ENCODE measurements at places on chromosomes 2 and 18.

DNA sequence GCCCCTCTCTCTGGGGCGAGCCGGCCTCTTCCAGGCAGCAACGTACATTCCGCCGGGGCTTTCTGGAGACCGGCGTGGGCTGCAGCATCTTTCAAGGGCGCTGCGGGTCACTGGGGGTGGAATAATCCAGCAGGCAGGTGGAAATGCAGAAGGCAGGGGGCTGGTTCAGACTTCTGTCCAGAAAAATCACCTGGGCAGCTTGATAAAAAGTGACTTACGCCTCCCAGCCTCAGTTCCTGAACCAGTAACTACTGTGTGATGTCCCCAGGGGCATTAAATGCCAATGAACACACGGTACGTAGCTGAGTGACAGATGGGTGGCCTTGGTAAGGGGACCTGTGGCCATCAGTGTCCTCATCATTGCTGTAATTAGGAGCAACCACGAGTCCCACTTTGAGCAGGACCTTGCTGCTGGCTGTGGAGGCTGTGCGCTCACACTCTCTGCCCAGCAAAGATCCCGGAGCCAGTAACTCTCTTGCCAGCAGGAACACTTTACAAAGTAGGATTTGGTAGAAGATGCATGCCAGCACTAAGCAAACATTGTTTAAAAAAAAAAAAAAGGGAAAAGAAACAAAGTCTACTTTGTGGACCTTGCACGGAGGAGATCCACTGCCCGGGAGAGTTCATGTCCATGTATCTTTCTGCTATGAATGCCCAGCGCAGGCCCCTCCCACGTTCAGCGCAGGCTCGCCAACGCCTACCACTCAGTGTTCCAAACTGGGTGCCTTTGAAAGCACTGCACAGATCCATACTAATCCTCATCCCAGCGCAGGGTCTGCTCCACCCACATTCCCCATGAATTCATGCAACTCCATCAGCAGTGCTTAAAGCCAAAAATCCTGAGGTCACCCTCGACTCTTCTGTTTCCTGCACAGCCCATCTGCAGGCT is 177.3 kb downstream of the HDAC4 start:
- H3K36me3 ChIP-seq, result no peaks in the 10 kb centered on the region
- no peak overlapping the region for H3K4me3 ChIP-seq
- H3K4me1 ChIP-seq, result no peaks in the 10 kb centered on the region
- no peak for DNase-seq
- H3K27ac ChIP-seq, result no peak overlapping the region
- H3K27me3 ChIP-seq, result no peaks in the 10 kb centered on the region

DNA sequence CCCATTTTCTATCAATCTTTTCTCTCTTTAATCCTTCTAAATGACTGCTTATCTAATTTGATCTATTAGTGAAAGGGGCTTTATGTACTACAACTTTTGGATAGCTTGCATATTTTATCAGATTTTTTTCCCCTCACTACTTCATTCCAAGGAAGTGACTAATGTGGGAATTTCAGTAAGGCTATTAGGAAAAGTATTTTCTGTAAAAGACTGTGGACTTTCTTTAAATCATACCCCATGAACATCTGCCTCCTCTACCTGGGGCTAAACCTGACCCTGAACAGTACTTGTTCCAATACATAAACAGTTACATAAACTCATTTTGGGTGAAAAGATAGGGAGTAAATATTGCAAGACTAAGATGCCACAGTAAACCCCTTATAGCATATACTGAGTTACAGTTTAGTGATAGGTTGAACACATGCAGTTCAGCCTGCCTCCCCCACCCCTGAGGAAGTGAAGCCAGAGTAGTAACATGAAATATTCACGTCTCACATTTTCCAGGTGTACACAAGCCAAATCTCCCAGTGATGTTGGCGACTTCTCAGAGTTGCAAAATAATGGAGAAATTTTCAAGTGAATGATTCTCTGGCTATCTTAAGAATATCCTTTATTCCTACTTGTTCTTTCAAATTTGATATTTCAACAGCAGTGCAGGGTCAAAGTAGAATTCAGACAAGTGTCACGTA is 590.9 kb upstream of the ZEB2 start:
- H3K27me3 ChIP-seq, result no peaks in the 10 kb centered on the region
- H3K36me3 ChIP-seq, result no peaks in the 10 kb centered on the region
- no peaks in the 10 kb centered on the region for H3K4me1 ChIP-seq
- no peak overlapping the region for H3K27ac ChIP-seq
- no peak for DNase-seq

GRCh38 chr18:60892855-60893254 is 440.4 kb upstream of the CDH20 start:
- H3K27ac ChIP-seq, result no peak overlapping the region
- no peaks in the 10 kb centered on the region for H3K36me3 ChIP-seq
- H3K4me1 ChIP-seq, result no peaks in the 10 kb centered on the region
- DNase-seq, result no peak

GRCh38 chr2:102788216-102788884 is 26.5 kb downstream of the TMEM182 start:
- no peaks in the 10 kb centered on the region for H3K4me1 ChIP-seq
- H3K27ac ChIP-seq, result no peak overlapping the region
- no peaks in the 10 kb centered on the region for H3K36me3 ChIP-seq
- no peak overlapping the region for H3K4me3 ChIP-seq
- H3K27me3 ChIP-seq, result no peaks in the 10 kb centered on the region
- no peak for DNase-seq

- no peaks in the 10 kb centered on the region for H3K36me3 ChIP-seq
- H3K4me1 ChIP-seq, result peaks cover 17% of the 10 kb centered on the region
- H3K27ac ChIP-seq, result peak overlapping the region; percentile 72
- no peak overlapping the region for H3K4me3 ChIP-seq
These were observed 53.7 kb upstream of the MAP3K20 start for GRCh38 chr2:173021939-173022371.

DNA sequence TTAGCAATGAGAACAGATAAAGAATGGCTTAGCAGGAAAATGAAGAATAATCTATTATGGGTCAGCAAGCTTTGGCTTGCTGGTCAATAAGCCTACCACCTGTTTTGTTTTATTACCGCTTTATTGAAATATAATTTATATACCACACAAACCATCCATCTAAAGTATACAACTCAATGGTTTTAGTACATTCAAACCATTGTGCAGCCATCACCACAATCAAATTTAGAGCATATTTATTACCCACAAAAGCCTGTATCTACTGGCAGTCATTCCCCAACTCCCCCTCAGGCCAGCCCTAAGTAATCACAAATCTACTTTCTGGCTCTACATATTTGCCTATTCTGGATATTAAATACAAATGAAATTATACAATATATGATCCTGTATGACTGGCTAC is 17.2 kb downstream of the PPP3R1 start:
- H3K27ac ChIP-seq, result no peak overlapping the region
- H3K4me1 ChIP-seq, result peaks cover 38% of the 10 kb centered on the region
- no peaks in the 10 kb centered on the region for H3K27me3 ChIP-seq
- no peaks in the 10 kb centered on the region for H3K36me3 ChIP-seq

GRCh38 chr2:78147466-78147865 is 625.3 kb upstream of the LRRTM4 start:
- no peaks in the 10 kb centered on the region for H3K36me3 ChIP-seq
- DNase-seq, result no peak
- no peak overlapping the region for H3K4me3 ChIP-seq
- H3K27me3 ChIP-seq, result no peaks in the 10 kb centered on the region
- no peak overlapping the region for H3K27ac ChIP-seq

DNA sequence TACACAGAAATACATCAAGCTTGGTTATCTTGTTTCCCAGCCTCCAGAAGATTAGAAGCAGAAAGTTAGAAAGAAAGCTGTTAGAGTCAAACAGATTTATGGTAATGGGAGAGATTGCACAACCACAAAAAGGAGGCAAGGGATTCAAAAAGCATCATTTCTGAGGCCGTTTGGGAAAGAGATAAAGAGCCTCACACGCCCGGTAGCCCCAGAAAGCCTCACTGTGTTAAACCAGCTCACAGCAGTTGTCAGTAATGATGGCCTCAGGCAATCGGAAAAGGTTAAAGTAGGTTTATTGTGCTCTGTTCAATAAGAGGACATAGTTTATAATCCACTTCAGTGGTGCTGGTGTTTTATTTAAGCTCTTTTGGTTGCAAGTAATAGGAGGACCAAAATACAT is 111.3 kb downstream of the DCC start:
- H3K4me3 ChIP-seq, result no peak overlapping the region
- no peak for DNase-seq

DNA sequence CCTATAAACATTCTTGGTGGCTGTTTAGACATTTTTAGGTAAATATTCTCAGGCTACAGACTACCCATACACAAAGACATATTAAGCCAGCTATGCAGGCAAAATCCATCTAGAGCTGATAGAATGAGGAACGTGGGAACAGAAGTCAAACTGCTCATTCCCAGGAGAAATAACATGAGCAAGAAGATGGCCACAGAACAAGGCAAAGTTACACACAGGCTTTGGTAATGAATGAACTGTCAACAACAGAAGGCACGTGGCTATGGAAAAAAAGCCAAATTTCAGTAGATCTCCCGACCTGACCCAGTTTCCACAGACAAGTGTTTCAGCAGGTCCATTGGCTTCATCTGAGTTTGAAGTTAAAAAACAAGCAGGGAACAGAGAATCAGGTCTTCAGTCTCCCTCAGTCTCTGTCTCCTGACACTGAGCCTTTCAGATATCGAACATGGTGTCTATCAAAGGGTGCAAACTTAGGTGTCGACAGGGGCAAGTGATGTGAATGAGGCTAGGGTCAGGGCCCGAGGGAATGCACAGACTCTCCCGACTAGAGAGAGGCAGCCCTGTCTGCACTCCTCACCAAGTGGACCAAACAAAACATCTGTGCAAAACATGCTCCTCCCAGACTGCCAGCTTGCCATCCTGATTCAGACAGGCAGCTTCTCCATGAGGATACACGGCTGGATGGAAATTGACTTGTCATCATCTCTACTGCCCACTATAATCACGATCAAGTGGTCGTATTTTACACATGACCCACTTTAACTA is 25.9 kb downstream of the SIGLEC15 start:
- no peak overlapping the region for H3K27ac ChIP-seq
- DNase-seq, result no peak
- H3K27me3 ChIP-seq, result no peaks in the 10 kb centered on the region
- no peak overlapping the region for H3K4me3 ChIP-seq
- no peaks in the 10 kb centered on the region for H3K4me1 ChIP-seq

GRCh38 chr2:188983427-188984064 is 9.4 kb downstream of the COL3A1 start:
- no peak overlapping the region for H3K27ac ChIP-seq
- H3K4me3 ChIP-seq, result no peak overlapping the region
- DNase-seq, result no peak
- no peaks in the 10 kb centered on the region for H3K27me3 ChIP-seq

- no peak overlapping the region for H3K4me3 ChIP-seq
- no peak for DNase-seq
- no peak overlapping the region for H3K27ac ChIP-seq
- no peaks in the 10 kb centered on the region for H3K27me3 ChIP-seq
These were observed 39.4 kb upstream of the SMAD2 start for GRCh38 chr18:47969816-47970215.

DNA sequence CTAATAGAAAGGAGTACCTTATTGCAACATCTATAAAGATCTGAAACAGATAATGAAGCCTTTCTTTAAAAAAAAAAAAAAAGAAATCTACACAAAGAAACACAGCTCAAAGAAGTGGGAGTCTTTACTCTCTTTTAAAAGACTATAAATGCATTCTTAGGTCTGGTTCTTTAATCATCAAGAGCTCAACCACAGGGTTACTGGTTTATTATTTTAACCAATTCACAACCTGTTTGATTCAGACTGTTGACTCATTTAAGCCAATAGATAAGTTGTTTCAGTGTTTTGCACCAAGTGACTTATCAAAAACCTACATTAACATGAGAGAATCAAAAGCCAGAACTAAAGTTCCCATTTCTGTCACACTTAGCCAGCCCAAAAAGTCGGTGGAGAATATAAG is 93.1 kb downstream of the TCF4 start:
- no peaks in the 10 kb centered on the region for H3K4me1 ChIP-seq
- no peak overlapping the region for H3K27ac ChIP-seq
- H3K36me3 ChIP-seq, result no peaks in the 10 kb centered on the region
- H3K27me3 ChIP-seq, result no peaks in the 10 kb centered on the region

GRCh38 chr2:74228772-74229171 is 30.4 kb downstream of the MTHFD2 start:
- DNase-seq, result no peak
- H3K4me1 ChIP-seq, result peaks cover 9% of the 10 kb centered on the region
- no peaks in the 10 kb centered on the region for H3K27me3 ChIP-seq
- H3K4me3 ChIP-seq, result no peak overlapping the region
- H3K36me3 ChIP-seq, result no peaks in the 10 kb centered on the region

- peak; percentile 97 for DNase-seq
- H3K4me3 ChIP-seq, result peak overlapping the region; percentile 11
- peaks cover 9% of the 10 kb centered on the region for H3K4me1 ChIP-seq
- peak overlapping the region; percentile 63 for H3K27ac ChIP-seq
These were observed 3.9 kb upstream of the KLHL29 start for GRCh38 chr2:23381084-23381483.

DNA sequence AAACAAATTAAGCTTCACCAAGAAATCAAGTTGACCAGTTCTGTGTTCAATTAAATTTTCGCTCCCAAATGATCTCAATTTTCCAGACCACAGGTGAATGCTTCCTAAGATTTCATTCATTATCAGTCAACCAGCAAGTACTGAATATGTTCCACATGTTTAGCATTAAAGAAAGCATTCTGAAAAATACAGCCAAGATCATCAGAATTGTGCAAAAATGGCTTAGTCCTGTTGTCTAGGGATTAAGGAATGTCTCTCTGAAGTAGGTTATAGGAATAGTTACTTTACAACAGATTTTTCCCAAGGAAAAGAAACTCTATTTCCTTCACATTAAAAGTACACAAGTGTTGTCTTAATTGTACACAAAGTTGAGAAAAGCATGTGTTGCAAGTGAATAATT is 69.2 kb downstream of the NRXN1 start:
- no peaks in the 10 kb centered on the region for H3K27me3 ChIP-seq
- no peaks in the 10 kb centered on the region for H3K36me3 ChIP-seq
- H3K4me3 ChIP-seq, result no peak overlapping the region
- H3K27ac ChIP-seq, result no peak overlapping the region
- no peak for DNase-seq
- H3K4me1 ChIP-seq, result no peaks in the 10 kb centered on the region

- no peaks in the 10 kb centered on the region for H3K4me1 ChIP-seq
- H3K36me3 ChIP-seq, result no peaks in the 10 kb centered on the region
- H3K4me3 ChIP-seq, result no peak overlapping the region
- H3K27ac ChIP-seq, result no peak overlapping the region
These were observed 256.4 kb downstream of the SS18 start for GRCh38 chr18:25834061-25834460.

GRCh38 chr2:32136097-32136496 is 29.6 kb upstream of the SLC30A6 start:
- H3K27ac ChIP-seq, result no peak overlapping the region
- no peak for DNase-seq
- no peak overlapping the region for H3K4me3 ChIP-seq
- no peaks in the 10 kb centered on the region for H3K4me1 ChIP-seq
- no peaks in the 10 kb centered on the region for H3K27me3 ChIP-seq
- no peaks in the 10 kb centered on the region for H3K36me3 ChIP-seq

DNA sequence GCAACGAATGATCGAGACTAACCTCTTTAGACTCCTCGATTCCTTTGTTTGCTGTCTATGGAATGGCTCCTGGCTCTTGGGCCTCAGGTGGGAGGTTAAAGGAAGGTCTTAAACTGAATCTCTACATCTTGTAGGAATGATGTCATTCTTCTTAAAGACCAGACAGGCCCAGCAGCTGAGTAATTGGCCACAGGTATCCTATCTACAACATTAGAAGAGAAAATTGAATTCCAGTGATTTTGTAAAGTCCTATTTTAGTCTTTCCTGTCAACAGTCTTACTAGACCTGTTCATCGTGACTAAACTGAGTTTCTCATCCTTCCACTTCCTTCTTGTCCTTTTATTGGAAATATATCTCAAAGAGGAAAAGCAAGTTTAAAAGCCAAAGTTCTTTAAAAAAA is 274.8 kb downstream of the ALPK2 start:
- no peaks in the 10 kb centered on the region for H3K27me3 ChIP-seq
- H3K36me3 ChIP-seq, result no peaks in the 10 kb centered on the region
- no peak overlapping the region for H3K4me3 ChIP-seq
- no peak for DNase-seq

Data from Panc1 (cell line).